Stromal cell of bone marrow (primary cell): ENCODE measurements at places on chromosomes 13 and 19.
A peak's percentile ranks its signal among the peaks of the same experiment; 100 is the strongest.

- peak; percentile 72 for DNase-seq
Observed at GRCh38 chr19:19618219-19619051, at the start of gene PBX4. Gene PBX4, minus strand, starts transcription at chr19:19618687. Its CDS starts 58 bp downstream, at chr19:19618629.

GRCh38 chr13:105346141-105346775, 1189.2 kb downstream of the EFNB2 start:
- DNase-seq, result peak; percentile 64

GRCh38 chr13:32851083-32852069, 164.8 kb upstream of the KL start:
- no peak for DNase-seq

GRCh38 chr13:113592571-113592970, 8.0 kb downstream of the TFDP1 start:
- no peak for DNase-seq

DNA sequence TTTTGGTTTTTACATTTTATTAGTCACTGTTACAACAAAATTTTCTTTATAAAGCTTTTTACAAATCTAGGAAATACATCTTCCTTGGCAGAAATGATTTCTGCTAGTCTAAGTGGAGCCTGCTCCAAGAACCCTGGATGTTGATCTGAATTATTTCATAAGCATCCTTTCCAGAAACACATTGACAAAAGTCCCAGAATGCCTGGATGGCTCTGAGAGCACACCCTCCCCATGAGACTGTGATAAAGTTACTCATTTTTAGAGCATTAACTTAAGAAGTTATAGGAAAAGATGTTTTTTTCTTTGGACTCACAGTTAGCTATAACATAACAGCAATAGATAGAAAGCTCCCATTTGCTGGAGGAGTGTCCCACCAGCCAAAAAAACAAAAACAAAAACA, 559.6 kb upstream of the SPRY2 start:
- DNase-seq, result no peak

GRCh38 chr19:8398311-8398771, 8.2 kb downstream of the RAB11B start:
- DNase-seq, result no peak

- DNase-seq, result no peak
Observed at GRCh38 chr13:91948736-91949135, 550.3 kb downstream of the GPC5 start.

GRCh38 chr13:50527612-50528509, 315.6 kb downstream of the DLEU7 start:
- no peak for DNase-seq

DNA sequence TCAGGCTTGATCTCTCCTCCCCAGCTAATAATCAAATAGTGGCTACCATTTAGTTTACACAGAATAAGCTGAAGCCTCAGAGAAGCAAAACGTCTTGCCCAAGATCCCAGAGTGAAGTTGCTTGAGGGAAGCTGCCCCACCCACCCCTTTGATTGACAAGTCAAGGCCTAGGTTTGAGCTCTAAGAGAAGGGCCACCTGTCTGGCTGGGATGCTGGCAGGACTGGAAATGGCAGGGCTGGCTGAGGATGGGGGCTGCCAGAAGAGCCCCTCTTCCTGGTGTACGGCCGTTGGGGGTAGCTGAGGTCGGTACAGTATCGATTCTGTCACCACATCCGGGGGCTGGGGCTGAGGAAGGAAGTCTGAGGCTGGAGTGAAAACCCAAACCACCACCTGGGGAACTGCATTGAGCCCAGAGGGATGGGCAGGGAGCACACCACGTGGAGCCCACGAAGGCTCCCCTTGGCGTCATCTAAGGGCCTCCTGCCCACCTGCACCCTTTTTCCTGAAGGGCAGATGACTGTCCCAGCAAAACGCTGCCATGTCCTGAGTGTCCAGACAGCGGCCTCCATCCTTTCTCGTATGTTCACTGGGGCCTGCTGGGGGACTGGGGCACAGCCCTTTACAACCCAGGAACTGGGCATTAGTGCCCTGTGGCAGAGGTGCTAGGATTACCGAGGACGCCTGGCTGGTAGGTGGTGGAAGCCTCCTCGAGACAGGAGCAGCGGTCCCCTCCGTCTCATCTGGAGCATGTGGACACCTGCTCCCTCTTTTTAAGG, 1.4 kb upstream of the PRKD2 start:
- DNase-seq, result no peak

DNA sequence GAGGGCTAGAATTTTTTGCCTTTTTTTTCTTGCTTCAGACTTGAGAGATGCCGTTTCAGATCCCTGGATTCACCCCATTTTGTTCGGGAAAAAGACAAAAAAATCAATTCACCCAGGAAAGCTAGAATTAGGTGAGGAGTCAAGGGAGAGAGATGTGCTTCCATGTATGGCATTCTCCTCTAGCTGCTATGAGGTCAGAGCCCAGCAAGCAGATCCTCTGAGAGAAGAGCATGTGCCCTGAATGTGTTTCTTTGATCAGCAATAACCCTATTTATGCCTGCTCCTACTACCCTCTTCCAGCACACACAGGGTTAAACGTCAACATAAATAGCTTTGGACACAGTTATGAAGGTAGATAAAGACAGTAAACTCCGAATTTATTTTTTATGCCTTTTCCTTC, 53.6 kb downstream of the NDFIP2 start:
- no peak for DNase-seq
